CD4-positive, alpha-beta T cell treated with Interferon gamma for 1 hour (primary cell): ENCODE measurements at places on chromosomes 5 and 9.

GRCh38 chr9:1171546-1171945 lies 121.4 kb downstream of the DMRT2 start:
- DNase-seq, result no peak

GRCh38 chr9:3909966-3910650 lies 384.3 kb upstream of the RFX3 start:
- no peak for DNase-seq

DNA sequence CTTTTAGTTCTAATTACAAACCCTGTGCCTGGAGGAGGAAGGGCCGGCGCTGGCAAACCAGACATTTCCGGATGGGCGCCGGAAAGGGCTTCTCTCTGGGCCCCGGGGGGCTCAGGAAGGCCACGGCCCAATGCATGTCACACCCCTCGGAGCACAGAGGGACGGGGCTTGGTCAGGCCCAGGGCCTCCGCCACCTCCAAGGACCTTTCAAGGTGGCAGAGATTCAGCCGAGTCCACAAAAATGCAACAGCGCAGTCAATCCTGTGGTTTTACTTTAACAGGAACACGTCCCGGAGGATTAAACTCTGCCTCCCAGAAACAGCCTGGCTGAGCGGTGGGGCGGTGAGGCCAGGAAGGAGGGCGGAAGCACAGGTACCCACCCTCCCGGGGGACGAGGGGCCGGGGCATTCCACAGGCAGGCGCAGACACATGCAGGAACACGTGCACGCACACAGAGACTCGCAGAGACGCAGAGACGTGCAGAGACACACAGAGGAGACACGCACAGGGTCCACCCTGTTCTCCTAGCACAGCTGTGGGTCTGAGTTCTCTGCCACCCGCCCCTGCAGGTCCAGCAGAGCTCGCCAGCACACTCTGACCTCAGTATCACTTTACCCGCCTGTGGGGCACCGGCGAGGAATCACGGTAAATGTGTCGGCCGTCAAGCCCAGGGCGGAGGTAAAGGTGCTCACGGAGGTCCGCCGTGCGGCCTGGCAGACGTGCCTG lies 23.0 kb downstream of the SLC9A3 start:
- no peak for DNase-seq

- no peak for DNase-seq
Measured at GRCh38 chr5:118647587-118647986, 340.8 kb downstream of the DTWD2 start.
